ENCODE measurements at places on chromosomes 12 and 14.

DNA sequence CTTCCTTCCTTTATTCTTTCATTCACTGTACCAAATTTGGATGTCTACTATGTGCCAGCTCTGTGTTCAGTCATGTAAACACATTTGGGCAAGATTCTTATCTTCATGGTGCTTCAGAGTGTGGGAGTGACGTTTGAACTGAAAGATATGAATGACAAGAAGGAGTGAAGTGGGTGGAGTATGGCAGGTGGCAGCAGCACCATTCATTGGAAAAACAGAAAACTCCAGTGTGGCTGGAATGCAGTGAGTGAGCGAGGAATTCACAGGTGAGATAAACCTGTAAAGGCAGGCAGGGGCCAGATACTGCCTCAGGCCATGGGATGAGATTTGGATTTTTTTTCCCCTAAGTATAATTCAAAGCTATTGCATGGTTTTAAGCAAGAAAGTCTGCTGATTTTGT lies 140.7 kb upstream of the CCDC198 start:
- DNase-seq, result no peak

GRCh38 chr14:36657399-36658122 lies 4.1 kb upstream of the PAX9 start:
- no peak for DNase-seq

- DNase-seq, result no peak
These were observed 67.8 kb downstream of the CHGA start for GRCh38 chr14:92990456-92991430.

DNA sequence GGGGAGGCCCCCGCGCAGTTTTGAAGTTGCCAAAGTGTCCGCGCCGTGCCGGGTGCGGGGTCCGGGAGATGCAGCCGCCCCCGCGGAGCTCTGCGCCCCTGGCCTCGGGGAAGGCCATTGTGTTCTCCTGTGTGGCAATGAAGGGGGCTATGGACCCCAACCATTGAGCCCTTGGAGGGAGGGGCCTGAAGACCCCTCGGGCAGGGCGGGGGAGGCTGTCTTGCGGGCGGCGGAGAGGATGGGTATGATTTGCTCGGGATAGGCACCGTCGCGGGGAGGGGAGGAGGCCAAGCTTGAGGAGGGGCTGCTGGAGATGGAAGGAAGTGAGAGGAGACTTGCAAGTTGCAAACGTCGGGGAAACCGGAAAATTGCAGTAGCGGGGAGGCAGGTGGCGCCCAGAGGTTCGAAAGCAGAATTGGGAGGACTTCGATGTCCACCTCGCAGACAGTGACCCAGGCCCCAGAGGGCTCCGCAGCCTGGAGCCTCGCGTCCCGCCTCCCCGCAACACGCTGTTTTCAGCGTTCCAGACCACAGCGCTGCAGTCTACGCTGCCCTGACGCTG lies 25.4 kb downstream of the BCL11B start:
- DNase-seq, result no peak

- DNase-seq, result no peak
These were observed 398.7 kb downstream of the BTG1 start for GRCh38 chr12:91746976-91747375.

DNA sequence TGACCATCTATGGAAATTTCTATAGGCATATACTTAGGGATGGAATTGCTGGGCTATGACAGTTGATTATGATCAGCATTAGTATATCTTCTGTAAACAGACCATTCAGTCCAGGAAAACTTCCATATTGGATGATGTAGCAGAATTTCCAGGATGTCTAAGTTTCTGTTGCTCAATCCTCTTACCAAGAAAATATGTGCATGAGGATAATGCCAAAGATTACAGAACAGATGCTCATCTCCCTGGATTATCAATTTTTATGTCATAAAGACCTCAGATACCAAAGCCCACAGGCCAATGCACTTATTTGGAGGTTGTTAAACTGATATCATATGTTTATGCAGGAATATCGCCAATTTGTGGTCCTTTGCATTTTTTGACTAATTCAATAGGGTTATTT lies 354.4 kb upstream of the FLRT2 start:
- no peak for DNase-seq

GRCh38 chr12:10716277-10716676 lies 6.8 kb downstream of the YBX3 start:
- DNase-seq, result no peak

- no peak for DNase-seq
These were observed 52.1 kb downstream of the FRMD6 start for GRCh38 chr14:51703787-51704186.

Data from occipital lobe (tissue), 3 donors.